ENCODE measurements at places on chromosomes 2 and 18.

GRCh38 chr2:184463102-184463865 lies 135.0 kb upstream of the ZNF804A start:
- no peak for DNase-seq

GRCh38 chr2:232075859-232076258 lies 114.3 kb downstream of the DIS3L2 start:
- no peak for DNase-seq

DNA sequence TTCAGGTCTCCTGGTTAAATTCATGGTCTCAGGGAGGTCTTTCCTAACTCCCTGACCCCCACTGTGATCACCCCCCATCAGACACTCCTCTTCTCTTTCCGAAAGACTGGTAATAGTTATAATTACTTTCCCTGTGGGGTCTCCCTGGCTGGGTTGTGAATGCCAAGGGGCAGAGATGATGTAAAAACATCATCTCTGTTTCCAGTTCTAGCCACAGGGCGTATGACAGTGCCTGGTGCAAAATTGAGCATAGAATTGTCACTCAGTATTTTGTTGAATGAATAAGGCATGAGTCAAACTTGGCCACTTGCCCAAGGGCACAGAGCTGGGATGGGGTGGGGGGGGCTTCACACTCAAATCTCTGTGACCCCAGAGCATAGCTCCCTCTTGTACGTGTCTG lies 65.2 kb downstream of the LTBP1 start:
- DNase-seq, result no peak

DNA sequence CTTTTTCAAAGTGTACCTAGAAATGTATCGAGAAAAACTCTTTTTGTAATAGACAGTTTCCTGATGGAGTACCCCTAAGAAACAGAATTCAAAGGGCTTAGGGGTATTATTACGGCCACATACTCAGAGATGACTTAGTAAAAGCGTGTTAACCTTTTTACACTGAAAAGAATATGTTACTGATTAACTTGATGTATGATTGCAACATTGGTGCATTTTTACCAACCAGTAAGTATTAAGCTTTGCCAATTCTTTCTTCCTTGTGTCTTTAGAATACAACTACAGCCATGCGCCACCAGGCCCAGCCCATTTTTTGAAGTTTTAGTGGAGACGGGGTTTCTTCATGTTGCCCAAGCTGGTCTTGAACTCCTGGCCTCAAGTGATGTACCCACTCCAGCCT lies 1997.0 kb upstream of the LRRTM1 start:
- DNase-seq, result no peak

DNA sequence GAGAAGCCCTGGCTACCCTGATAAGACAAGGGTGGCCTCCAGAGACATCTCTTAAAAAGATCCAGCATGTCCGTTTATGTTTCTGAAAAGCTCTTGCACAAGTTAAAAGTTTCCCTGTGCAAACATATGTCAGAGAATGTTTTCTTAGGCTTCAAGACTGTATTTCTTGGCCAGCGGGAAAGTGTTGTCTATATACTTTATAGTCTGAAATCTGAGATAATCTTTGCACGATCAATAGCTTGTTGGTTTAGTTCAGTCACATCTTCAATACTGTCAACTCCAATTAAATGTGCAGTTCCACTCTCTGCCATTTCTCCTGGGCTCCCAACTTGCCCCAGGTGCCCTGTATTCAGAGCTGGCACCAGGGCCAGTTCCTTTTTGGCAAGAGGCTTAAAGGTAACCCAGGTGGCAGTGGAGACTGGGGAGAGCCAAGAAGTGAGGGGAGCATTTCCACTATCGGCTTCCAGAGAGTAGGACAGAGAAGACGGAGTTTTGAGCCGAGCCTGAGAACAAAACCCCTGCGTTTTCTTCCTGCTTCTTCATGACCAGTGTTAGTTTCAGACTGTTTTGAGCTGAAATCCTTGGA lies 64.4 kb downstream of the ACOXL start:
- DNase-seq, result no peak

GRCh38 chr2:64655018-64655664 lies 1.4 kb upstream of the SERTAD2 start:
- no peak for DNase-seq

DNA sequence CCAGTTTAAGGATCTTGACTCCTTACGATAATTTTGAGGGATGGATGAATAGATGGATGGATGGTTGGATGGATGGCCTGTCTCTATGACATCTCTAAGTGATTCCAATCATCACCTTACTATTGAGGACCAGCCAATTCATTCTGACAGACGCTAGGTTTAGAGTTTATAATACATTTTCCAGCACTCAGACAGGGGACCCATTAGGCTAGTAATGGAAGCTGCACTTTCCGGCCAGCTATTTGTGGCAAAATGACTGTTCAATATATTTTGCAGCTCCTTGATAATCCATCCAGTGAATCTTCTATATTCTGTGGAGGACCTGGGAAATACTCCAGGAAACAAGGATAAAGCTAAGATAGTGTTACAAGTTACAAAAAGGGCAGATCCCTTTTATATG lies 262.9 kb downstream of the TDRD15 start:
- DNase-seq, result no peak

- DNase-seq, result no peak
Observed at GRCh38 chr2:206856513-206856912, 82.8 kb upstream of the CPO start.

DNA sequence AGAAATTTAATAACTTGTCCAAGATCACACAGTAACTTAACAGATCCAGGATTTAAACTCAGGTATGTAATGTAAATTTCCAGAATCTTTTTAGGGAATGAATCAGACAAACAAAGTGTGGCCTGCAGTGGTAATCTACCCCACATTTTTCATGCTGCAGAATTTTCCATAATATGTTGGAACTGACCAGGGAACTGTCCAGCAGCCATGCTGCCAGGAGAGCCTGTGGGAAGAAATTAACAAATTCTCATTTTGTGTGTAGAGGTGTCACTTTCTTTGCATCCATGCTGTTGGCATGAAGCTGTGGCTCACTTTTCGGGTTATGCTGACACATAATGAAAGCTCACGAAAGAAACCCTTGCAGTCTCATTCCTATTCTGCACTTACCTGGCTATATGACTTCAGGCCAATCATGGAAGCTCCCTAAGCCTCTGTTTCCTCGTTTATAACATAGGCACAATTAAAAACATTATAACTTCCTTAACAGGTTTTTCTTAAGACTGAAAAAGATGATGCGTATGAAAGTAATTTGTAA lies 54.7 kb downstream of the CDKL4 start:
- DNase-seq, result no peak

DNA sequence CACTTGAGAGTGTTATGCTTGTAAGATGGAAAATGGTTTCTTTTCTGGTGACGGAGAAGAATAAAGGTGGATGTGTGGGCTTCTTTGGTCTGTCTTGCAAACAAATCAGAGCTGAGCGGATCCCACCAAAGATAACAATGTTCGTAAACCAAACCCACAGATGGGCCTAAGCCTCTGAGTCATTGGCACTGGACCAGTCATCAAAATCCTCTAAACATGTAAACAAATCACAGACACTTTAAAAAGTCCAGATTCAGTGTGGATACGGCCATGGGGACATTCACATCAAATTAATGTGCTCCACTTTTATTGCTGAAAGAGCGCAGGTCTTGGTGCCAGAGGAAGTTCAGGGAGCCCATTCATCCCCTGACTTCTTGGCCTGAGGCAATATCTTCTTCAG lies 60.5 kb upstream of the TMEM200C start:
- no peak for DNase-seq

- no peak for DNase-seq
Observed at GRCh38 chr2:43609290-43609918, 13.6 kb upstream of the THADA start.

- DNase-seq, result no peak
Observed at GRCh38 chr2:178418426-178418825, 32.5 kb downstream of the PRKRA start.

GRCh38 chr2:140246058-140246457 lies 1465.9 kb upstream of the NXPH2 start:
- DNase-seq, result no peak

- no peak for DNase-seq
Observed at GRCh38 chr2:8835279-8835678, 2.1 kb downstream of the KIDINS220 start.

DNA sequence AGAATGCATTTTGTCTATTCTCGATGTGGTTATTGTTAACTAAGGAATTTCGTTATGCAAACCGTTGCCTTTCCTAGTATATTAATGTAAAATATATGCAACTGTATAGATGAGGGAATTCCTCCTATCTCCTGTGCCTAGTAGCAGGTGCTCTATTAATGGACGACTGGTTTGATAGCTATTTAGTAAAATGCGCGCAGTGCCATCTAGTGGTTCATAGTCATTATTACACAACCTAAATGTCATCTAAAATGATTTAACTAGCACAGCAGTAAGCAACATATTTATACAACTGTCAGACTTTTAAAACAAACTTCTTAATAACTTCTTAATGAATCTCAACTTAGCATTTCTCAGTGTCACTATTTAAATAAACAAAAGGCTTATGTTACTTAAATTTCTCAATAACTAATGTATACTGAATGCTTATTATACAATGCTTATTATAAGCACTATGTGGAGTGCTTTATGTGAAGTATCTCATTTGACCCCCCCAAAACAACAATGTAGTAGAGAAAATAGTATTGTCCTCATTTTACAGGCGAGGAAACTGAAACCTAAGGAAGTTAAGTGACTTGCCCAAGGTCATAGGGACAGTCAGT lies 77.9 kb downstream of the DTNA start:
- peak; percentile 66 for DNase-seq

All from Jurkat, Clone E6-1 (cell line).